ENCODE measurements at places on chromosomes 2 and 18. TPM values are rescaled to one million over a fixed set of nuclear protein-coding genes. Genes with fewer than 3 reads are reported as not detected.

DNA sequence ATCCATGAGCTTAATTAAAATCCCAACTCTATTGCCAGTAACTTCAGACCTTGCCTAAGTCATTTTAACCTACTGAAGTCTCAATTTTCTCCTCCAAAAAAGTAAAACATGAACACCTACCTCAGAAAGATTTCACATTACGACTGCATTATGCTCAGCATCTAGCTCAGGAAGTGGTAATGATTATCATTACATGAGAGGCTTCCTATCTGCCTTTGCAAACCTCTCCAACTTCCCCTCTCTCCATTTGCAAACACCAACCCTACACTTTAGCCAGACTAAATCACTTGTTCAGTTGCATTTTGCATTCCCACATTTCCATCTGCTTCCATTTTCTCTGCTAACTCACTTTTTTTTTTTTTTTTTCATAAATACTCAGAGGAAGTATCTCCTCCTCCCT lies 6.8 kb downstream of the SLC38A11 start:
- DNase-seq = no peak

GRCh38 chr18:70058916-70059315 lies 111.2 kb upstream of the CD226 start:
- DNase-seq = no peak

DNA sequence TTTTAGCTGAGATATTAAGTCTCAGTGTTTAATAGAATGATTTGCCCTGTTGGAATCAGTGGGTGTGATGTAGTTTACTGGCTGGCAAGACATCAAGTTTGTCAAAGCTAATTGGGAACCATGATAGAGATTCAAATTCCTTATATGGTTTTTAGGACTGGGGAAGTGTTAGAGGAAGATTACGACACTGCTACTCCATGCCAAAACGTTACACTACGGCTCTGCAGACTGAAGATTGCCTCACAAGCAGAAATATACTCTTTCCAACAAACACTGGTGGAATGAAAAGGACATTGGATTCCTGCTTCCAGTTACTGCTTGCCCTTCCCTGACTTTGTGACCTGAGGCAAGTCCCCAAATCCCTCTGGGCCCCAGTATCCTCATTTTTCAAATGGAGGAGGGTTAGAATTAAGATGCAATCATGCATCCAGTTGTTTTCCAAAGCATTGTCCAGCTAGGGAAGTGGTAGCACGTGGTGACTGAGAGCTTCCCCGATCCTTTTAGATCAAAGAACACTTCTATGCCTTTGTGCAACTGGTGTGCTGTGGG lies 147.6 kb downstream of the CDC42EP3 start:
- peak; percentile 27 for DNase-seq

DNA sequence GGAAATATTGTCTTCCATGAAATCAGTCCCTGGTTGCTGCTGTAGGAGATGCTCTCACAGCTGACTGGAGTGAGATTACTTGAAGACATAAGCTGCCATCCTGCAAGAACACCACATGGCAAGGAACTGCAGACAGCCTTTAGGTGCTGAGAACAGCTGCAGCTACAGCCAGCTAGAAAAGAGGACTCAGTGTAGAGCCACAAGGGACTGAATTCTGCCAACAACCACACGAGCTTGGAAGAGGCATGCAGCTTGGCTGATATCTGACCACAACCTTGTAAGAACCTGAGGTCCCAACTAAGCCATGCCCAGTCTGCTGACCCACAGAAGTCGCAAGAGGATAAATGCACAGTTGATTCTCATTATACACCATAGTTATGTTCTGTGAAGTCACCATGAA lies 181.8 kb upstream of the ARL4C start:
- DNase-seq = peak; percentile 58

GRCh38 chr2:138652378-138652777 lies 127.8 kb downstream of the NXPH2 start:
- DNase-seq = peak; percentile 46

- no peak for DNase-seq
These were observed 11.6 kb downstream of the BMPR2 start for GRCh38 chr2:202387608-202388342.

DNA sequence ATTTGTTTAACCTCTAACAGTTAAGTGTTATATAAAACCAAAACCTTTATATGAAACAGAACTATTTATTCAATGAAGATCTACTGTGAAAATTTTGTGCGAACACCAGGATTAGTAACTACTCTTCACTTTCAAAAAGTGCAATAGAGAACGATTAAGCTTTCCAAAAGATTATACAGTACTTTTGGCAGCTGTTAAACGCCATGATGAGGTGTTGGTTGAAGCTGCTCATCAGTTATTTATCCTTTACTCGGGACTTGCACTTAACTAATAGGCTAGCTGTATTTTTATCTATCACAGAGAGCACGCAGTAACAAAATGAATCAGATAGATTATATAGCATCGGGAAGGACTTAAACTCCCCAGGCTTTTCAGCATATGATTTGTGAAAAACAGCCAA lies 113.6 kb downstream of the GCA start:
- no peak for DNase-seq

DNA sequence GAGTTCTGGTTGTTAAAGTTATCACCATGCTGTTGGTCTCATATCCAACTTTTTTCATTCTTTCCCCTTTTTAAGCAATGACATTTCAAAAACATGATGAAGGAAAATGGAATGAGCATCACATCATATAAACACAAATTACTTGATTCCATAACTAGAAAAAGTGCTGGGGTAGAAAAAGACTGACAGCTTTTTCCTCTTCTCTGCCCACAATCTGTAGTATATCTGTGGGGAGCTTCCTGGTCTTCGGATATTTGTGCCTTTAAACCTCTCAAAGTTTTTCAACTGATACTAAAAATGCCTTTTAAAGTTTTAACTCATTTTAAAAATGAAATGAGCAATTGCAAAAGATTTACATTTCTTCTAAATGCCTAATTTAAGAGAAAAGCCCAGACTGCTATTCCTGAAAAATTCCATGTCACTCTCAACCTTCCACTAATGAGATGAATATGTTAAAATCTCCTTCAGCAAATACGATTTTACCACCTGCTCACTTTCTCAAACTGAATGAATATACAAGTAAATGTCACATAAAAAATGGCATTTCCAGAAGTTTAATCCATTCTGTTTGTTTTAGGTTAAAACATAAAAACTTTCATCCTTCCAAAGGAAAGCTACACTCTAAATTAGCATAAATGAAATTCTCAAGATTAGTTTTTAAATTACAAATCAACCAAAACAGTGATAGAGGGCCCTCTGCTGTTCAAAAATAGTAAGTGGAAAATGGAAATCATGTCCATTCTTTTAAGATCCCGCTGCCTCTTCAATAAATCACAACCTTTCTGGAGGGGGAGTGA lies 2.1 kb downstream of the DNAH7 start:
- DNase-seq = peak; percentile 14

GRCh38 chr2:21836261-21836660 lies 712.5 kb downstream of the TDRD15 start:
- DNase-seq = no peak

The ABCA12 gene
- not detected for total RNA-seq

DNA sequence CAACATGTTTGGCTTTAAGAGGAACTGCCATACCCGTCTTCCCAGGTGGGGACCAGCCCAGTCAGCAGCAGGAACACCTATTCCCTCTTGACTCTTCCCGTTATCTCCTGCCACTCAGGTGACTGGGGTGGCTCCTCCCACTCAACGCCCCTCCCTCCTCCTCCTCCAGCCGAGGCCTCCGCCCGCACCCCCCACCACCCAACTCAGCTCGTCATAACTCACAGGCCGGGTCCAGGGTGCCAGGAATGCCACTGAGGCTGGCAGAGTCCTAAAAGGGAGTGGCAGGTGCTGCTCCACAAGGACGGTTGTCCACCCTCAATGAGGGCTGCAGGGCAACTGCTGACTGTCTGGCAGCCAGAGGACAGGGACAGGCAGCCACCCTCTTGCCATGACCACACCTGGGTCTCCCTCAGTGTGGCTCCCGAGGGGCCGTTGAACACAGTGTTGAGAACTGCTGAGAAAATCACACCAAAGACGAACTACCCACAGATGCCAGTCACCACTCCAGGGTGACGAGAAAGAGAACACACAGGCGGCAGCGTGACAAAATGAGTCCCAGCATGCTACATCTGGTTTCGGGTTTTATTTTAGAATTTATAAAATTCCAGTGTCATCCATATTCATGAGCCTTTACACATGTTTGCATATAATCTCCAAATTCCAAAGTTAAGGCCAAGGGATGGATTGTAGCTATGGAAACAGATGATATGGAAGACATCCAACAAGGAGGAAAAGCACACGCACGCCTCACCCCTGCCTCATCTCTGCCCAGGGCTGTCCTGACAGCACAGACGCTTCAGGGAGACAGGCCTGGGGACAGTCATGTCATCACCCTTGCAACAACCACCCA lies 38.5 kb downstream of the ANO7 start:
- DNase-seq = no peak

DNA sequence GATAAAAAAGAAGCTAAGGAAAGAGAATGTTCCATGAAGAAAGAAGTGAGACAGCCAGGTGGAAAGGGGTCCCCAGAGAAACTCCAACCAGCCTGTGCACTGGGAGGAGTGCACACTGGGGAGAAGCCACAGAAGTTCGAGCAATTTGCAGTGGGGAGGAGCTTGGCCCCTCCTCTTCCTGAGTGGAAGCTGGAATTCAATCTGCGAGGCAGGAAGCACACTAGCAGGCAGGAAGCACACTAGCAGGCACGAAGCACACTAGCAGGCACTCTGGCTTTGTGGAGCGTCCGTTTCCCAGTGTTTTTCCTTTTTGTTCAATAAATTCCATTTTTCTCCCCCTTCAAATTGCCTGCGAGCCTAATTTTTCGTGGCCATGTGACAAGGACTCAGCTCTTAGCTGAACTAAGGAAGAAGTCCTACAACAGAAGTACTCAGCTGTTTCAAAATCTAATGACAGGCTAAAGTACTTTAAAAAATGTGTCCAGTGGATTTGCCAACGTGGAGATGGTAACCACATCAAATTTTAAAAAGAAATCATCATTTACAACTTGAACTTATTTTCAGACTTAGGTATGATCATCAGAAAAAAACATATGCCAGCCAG lies 21.4 kb upstream of the SPIRE1 start:
- peak; percentile 28 for DNase-seq

- peak; percentile 46 for DNase-seq
These were observed 167.6 kb downstream of the LNPK start for GRCh38 chr2:175834477-175834876.

DNA sequence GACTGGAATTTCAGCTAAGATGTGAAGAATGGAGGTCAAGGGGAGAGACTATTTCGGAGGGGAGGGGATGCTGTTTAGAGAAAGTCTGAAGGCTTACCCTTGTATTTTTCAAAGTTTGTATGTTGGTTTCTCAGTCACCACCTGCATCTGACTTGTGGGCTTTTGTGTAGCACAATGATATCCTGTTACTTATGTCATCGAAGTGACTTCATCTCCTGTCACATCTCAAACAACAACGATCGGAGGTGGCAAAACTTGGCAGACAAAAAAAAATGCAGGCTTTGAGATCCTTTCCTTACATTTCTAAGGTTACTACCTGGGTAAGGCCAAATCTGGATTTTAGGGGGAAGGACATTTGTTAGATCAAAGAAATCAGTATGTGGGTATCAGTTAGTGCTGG lies 11.7 kb upstream of the CXCR4 start:
- DNase-seq = no peak

GRCh38 chr2:47737-48136 lies 1.4 kb upstream of the FAM110C start:
- no peak for DNase-seq

- DNase-seq = no peak
These were observed 155.7 kb downstream of the INHBB start for GRCh38 chr2:120501591-120501990.

DNA sequence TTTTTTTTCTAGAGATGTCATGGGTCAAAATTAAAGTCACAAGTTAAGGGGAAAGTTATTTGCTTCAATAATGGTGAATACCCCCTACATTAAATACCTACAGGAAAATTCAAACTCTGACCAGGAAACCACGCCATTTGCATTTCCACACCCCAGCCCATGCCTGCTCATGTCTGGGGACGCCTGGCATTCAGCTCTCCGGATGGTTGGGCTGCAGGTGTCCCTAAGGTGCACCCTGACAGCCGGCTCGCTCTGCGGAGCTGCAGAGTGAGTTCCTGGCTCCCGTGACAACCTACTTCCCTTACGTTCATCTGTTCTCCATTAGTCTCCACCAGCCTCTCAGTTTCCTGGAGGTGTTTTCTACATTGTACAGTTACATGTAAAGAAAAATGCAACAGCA lies 122.7 kb upstream of the RIOK3 start:
- DNase-seq = no peak

DNA sequence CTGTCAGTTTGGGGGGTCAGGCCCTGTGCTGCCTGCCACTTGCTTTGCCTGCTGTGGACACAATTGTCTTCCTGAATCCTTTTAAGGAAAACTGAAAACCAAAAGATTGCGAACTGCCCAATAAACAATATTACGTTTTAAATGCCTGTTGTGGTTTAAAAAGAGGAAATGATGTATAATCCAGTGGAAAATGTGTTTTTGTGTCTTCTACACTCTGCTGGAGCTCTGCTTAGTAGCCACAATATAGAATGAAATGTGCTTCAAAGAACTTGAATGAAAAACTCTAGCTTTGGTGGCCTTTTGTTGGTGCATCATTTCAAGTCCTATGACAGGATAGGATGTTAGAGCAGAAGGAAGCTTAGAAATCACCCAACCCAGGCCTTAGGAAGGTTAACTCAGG lies 23.2 kb upstream of the CABYR start:
- no peak for DNase-seq

- no peak for DNase-seq
These were observed 65.0 kb upstream of the ASXL3 start for GRCh38 chr18:33513027-33513426.

The ROCK1 gene
- total RNA-seq = 13.8 TPM

DNA sequence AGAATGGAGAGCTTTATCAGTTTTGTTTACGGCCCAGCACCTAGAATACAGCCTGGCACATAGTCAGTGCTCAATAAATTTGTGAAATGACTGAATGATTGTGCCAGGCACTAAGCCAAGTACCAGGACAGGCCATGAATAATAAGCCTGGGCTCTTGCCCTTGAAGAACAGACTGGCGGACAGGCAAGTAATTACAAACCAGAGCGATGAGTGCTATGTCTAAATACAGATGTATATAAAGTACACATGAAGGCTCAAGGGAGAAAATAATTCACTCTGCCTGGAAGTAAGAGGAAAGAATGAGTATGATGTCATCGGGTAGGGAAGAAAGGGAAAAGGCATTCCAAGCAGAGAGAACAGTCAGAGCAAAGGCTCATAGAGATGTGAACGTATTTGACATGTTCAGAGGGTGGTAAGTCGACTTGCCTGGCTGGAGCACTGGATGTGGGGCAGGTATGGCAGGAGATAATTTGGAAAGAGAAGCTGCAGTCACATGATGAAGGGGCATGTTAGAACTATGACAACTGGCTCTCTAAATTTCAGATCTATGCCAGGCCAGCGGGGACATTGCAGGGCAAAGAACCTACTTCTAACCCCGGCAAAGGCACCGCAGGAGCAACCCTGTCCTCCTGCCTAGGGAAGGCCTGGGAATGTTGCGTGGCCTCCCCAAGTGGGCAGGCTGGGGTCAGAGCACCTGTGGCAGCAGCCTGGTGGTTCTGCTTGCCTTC lies 119.1 kb upstream of the STPG4 start:
- DNase-seq = no peak

DNA sequence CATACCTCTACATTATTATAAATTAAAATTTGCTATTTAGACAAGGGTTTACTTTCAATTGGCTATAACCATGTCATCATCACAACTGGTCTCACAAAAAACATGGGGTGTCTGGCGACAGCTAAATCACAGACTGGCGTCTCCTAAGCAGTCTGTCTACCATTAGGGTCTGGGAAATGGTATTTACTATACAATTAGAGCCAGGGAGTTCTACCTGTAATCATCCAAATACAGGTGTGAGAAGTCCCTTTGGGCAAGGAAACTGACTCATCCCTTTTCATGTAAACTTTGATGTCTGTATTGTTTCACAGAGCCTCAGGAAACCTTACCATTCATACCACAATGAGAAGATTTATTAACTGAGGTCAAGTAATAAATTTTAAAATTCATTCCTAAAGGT lies 126.7 kb downstream of the OLA1 start:
- no peak for DNase-seq
